ENCODE measurements at places on chromosomes 7 and 10.
A peak's percentile ranks its signal among the peaks of the same experiment; 100 is the strongest.

DNA sequence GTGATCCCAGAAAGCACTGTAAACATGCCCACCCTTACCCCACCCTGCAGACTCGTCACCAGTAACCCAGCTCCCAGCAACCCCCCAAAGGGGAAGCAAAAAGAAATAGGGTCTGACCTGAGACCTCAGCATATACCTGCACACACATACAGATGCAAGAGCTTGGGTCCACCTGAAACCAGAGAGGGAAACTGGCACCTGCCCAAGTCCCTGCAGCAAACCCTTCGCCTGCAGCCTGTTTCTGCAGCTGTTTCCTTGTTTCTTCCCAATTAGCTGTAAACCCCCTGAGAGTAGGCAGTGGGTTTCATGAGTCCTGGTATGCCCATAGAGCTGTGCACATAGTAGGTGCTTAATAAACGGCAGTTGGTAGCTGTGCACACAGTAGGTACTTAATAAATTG is 140.5 kb downstream of the FGFR2 start:
- DNase-seq = no peak

GRCh38 chr10:621981-622740 is 67.3 kb downstream of the DIP2C start:
- peak; percentile 71 for DNase-seq

GRCh38 chr10:13829790-13830189 is 243.0 kb downstream of the PRPF18 start:
- no peak for DNase-seq

DNA sequence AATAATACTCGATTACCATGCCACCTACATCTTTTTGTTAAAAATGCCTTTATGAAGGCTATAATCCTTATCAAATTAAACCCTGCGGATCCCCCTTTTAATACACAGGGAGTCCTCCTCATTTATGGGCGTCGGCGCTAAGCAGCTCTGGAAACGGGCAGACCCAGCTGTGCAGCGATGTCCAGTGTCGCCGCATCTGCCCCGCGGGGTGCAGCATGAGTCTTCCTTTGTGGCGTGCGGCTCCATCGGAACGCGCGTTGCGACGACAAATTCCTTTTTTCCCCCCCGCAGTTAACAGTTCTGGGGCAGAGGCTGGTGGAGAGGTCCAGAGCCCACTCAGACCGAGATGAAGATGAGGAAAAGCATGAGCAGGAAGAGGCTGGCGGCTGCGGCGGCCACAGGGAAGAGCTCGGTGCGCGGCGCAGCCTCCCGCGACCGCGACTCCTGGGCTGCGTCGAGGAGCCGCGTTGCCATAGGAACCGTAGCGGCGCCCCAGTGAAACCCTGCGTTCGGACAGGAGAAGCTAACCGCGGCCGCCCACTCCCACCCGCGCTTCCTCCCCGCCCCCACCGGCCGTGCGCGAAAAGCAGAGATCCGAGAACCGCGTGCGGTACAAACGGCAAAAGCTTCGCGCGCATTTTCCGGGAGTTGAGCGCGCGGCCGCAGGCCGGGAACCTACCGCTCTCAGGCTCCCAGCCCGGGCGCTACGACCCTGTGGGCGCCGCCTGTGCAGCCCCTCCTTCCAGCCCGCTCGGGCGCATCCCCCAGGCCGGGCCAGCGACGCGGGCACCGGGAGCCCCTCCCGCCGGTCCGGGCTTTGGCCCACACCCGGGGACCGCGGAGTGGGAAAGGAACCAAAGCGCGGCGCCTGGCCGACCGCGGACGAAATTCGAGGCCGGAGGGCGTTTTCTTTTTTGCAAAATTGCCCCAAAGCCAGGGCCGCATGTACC is 130.6 kb downstream of the SPAG6 start:
- DNase-seq = peak; percentile 63

DNA sequence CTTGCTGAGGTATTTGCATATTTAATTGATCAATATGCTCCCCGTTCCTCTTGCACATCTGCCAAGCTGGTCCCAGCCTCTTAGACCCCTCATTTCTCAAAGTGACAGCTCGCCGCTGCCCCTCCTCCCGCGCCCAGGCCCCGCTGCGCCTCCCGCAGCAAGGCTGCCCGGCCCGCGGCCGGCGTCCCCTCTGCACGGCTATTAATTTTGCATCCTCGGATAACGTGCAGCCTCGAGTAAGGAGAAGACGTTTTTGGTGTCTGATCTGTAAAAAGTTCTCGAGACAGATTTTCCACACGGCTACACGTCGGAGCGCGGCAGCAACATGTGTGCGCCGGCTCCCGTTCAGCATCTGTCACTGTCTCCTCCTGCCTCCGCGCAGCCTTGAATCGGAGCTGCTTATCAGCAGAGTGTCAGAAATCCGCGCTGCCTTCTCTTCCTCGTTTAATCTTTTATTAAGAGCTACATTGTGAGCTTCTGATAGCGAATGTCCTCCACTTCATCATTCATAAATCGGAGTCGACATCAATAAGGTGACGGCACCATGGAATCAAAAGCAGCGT is 65.3 kb downstream of the EBF3 start:
- DNase-seq = no peak

GRCh38 chr7:2709553-2710285 is 21.7 kb downstream of the AMZ1 start:
- DNase-seq = peak; percentile 57

- no peak for DNase-seq
Measured at GRCh38 chr10:68489919-68490318, 18.1 kb upstream of the DNA2 start.

DNA sequence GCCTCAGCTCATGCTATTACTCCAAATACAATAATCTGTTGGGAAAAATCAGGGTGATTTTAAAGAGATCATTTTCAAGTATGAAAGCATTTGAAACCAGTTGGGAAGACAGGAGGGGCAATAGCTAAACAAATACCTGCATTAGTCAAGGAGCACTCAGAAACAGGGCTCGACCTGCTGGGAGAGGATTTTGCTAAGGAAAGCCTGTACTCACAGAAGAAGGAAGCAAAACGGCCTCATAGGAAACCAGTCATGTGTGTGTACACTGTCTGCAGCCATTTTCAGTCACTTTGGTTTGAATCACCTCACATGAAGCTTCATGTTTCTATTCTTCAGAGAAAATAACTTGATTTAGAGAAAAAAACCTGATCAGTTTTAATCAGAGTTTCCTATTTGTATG is 38.6 kb downstream of the FZD1 start:
- DNase-seq = no peak

DNA sequence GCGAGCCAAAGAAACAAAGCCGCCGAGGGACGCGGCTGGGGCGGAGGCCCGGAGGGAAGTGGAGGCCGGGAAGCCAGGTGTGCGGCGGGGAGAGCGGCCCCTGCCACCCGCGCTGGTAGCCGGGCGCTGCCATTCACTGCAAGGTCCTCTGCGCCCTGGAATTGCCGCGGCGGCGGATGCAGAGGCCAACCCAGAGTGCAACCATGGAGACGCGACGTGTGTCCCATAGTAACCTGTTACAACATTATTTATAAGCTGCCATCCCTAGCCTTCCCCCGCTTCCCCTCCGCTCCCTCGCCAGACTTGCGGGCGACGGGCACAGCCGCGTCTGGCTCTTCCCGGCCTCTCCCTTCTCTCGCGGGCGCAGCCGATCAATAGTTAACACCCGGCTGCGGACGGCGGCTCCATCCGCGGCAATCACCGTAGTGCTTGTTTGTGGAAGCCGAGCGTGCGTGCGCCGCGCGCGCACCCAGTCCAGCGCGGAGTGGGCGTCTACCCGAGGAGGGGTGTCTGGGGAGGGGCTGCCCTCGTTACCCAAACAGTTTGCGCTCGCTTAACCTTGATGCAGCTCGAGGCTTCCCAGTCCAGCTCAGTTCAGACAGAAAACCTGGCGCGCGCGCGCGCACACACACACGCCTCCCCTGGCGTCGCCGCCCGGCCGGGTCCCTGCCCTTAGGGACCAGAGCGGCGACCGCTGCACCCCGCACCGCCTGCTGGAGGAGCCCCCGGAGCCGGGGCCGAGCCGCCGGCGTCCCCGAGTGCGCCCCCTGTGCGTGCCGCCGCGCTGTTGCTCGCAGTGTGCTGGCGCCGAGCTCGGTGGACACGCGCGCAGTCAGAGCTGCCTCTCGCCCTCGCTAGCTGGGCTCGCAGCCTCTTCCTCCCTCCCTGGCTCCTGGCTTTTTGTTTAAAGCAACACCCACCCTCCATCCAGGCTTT is 165.4 kb upstream of the DPP6 start:
- DNase-seq = peak; percentile 29

- no peak for DNase-seq
Measured at GRCh38 chr10:73865459-73866442, 8.6 kb downstream of the CAMK2G start.

GRCh38 chr10:119652361-119652730 is 1.2 kb downstream of the BAG3 start:
- no peak for DNase-seq

DNA sequence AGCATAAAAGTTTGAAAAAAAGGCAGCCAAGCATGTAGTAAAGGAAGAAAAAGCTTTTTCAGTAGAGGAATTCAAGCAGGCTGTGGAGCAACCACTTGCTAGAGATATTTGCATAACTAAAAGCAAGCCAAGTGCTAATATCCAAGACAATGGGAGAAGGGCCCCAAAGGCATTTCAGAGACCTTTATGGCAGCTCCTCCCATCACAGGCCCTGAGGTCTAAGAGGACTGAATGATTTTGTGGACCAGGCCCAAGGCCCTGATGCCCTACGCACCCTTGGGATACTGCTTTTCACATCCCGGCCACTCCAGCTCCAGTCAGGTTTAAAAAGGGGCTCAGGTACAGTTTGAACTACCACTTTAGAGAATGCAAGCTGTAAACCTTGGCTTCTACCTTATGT is 261.7 kb upstream of the SEMA3C start:
- DNase-seq = no peak

DNA sequence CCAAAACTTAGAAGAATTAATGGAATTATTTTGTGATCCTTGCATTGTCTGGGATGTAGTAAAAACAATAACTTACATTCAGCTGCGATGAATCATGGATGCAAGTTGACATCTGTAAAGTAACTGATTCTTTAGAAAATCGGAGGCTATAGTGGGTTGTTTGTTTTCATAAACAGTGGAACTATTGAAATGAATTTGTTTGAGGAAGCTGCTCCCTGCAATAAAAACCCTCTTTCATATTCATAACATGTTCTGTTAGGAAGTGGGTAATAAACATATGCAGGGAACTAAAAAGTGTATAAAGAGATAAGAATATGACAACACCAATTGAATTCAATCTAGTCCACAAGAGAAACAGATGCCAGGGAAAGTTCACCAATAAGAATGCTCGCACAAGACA is 53.6 kb downstream of the AGMO start:
- DNase-seq = peak; percentile 79

DNA sequence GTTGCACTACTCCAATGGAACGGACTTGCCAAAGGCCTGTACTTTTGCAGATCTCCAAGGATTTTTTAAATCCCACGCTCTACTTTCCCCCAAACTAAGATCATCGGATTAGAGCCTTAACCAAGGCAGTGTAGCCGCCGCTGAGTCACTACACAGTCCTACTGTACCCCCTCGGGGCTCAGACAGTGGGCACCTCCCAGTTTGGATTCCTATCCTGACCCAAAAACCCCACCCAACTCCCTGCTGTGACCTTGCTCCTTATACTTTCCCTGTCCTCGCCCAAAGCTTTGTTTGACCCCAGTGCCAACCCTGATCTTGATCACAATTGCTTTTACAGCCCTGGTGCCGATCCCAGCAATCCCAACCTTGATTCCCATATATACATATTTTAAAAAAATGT is 17.5 kb upstream of the PLAU start:
- DNase-seq = no peak

- no peak for DNase-seq
Measured at GRCh38 chr7:142750321-142750938, 1.2 kb downstream of the PRSS1 start.

GRCh38 chr7:113891828-113892227 is 27.0 kb downstream of the PPP1R3A start:
- DNase-seq = no peak

DNA sequence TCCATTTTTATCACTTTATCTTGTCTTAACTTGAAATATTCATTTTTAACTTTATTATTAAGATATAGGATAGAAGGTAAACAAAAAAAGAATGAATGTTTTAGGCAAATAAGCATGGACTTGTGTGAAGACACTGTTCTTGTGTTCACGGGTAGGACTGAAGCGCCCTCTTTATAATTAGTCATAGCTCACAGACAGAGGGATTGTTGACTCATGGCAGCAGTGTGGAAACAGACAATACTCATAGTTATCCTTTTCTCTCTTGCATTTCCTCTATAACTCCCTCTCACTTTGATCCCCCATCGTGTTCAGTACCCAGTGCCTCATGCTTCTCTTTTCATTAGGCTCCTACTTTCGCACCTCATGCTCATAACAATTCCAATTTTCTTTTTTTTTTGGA is 731.8 kb downstream of the PHTF2 start:
- peak; percentile 88 for DNase-seq

GRCh38 chr10:122170802-122171201 is 100.3 kb upstream of the BTBD16 start:
- DNase-seq = no peak

All from globus pallidus (tissue), 1 donor.